NCI-H524 treated with DMSO at 0.1 percent for 48 hours (cell line): ENCODE measurements at places on chromosomes 4 and X.

DNA sequence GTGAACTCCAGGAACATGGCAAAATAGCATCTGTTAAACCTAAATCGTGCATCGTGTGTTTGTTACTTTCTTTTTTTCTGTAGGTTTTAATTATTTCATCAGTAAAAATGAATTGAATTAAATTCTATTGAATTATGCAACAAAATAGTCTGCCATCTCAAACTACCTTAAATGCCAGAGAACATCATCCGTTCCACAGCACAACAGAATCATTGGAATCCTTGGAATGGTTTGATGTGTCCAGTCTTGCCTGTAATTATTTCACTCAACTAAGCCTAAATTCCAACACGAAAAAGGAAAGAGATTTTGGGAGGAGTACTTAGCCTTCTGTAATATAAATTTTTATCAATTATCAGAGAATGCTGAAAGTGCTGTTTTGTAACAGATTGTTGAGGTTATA, 17.1 kb upstream of the SLC7A11 start:
- no peak for DNase-seq

DNA sequence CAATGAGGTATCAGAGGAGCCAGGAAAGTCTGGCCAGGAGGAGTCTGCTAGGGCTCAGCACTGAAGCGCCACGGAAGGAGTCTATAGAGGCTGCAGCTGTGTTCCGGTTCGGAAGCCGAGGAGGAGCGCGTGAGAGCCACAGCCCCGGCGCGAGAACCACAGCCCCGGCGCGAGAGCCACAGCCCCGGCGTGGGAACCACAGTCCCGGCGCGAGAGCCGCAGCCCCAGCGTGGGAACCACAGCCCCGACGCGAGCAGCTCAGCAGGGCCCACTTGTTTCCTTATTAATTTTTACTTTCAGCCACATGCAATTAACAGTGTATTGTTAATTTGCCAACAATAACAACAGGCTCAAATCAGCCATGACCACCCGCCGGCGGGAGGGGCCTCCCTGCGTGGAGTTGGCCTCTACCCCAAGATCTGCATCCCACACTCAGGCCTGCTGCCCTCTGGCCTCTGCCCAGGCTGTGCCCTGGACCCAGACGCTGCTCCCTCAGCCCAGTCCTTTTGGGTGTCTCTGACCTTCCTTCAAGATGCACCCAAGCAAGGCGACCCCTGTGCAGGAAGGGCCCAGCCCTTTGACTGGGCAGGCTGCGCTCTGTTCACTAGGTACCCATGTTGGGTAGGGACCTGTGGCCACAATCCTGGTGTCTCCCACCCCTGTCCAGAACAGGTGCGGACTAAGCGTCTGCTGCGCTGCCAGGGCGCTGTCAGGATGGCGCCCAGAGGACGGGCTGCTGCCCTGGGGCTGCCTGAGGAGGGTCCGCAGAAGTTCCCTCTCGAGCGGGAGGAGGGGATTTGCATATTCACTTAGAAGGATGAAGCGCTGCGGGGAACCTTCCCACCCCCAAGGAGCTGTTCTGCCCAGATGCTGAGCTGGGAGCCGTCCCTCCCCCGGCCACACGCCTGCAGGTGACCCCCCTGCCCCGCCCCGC, 113.8 kb downstream of the ADRA2C start:
- no peak for DNase-seq

DNA sequence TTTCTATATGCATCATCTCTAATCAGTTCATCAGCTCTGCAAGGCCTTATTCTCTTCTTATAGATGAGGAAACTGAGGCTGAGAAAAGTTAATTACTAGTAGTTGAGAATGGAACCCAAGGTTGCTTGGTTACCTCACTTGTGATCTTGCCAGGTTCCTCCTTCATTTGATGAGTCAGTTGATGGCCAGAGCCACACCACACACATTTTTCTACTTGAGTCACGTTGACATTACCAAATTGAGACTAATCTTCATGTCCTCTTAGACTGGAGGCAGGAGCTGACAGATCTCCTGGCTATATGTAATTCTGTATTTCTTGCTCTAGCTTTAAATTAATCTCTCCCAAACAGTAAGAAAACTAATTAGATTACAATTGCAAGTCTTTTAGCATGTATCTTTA, 428.4 kb downstream of the AFF2 start:
- DNase-seq = no peak

GRCh38 chr4:18291256-18291655, 269.7 kb upstream of the LCORL start:
- no peak for DNase-seq

DNA sequence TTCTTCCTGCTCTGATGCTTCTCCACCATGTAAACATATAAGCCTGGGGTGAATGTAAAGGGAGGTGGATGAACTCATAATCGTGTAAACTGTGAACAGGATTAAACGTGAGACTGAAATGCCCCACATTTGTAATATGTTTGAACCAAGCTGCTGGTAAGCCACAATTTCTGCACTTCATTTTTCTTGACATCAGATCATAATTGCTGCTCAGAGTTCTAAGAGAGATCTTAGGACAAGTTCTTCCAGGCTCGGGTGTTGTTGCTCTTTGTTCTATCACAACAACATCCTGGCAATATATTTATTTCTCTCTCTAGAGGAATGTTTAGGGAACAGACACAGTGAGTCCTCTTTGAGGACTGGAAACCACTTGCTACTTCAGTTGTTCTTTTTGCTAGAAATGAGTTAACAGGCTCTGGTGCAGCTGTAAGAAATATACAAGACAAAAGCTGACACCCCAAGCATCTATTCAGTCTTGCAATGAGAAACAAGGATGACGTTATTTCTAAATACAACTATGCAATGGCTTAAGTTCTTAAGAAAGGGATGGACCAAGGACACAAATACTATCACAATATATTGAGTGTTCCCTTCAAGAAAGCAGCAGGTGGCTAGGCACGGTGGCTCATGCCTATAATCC, 59.6 kb downstream of the LNX1 start:
- no peak for DNase-seq

DNA sequence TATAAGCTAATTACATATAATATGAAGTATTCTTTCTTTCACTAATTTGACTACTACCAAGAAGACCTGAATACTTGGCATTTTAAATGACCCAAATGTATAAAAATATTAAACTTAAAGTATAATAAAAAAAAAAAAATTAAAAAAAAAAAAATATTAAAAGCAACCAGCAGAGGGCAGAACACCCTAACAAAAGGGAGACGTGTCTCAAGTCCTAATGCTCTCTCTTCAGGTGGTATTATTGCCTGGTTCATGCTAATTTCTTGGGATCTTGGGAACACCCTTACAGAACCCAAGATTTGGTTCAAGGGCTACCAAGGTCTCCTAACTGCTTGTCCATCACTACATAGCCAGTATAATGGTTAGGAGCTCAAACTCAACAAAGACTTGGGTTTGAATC, 754.8 kb downstream of the RAB28 start:
- DNase-seq = no peak

DNA sequence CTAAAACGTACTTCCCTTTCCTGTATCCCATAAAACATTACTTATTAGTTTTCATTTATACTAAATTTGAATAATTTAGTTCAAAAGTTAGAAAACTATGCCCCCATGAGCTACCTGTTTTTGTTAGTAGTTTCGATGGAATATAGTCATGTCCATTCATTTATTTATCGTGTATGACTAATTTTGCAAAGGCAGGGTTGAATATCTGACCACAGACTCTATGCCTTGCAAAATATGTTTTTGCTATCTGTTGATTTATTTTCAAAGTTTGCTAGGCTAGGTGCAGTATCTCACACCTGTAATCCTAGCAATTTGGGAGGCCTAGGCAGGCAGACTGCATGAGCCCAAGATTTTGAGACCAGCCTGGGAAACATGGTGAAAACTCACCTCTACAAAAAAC, 78.4 kb downstream of the PDS5A start:
- no peak for DNase-seq

DNA sequence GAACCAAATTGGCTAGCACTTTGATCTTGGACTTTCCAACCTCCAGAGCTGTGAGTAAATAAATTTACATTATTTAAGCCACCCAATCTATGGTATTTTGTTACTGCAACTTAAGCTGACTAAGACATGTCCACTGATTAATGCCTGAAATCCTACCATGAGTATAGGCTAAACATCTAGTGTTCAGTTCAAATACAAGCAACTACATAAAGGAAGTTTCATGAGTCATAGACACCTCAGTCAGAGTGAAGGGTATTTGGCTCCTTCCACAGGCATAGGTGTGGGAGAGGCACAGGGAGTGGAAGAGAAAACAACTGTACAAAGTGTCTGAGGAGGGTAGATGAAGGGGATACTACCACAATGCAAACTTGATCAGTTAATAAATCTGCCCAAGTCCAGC, 35.5 kb upstream of the PCDH19 start:
- no peak for DNase-seq

DNA sequence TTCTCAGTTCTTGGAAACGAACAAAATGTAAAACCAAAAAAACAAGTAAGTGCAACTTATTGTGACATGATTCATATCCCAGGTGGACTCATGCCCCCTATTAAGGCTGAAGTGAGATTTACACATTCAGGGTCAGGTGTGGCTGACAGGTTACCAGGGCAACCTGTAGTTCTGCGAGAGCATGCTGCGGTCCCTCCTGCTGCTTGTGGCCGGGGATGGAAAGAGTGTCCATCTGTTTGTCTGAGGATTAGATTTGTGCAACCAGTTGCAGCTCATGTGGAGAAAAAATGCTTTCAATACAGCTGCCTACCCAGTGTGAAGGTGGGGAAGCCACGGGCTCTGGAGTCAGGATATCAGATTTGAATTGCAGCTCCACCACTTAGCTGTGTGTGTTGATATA, 78.8 kb downstream of the FAM184B start:
- DNase-seq = peak; percentile 66
